ENCODE measurements at places on chromosomes 6 and 20.

DNA sequence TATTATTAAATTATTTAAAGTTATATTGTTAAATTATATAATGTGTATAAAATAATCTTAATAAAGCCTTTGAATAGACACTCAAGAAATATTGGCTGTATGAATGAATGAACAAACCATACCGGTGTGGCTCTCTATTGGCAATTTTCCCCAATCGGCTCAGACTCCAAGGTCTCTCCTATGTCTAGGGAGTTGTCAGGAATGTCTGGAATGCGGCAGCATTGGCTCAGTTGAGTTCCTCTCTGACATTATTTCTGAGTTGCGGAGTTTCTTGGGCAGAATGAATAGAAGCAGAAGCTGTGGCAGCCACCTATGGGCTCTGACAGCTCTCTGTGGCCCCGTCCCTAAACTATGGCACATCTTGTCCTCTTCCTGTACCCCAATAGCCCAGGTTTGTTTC is 111.0 kb downstream of the SOBP start:
- no peak for DNase-seq

- no peak for DNase-seq
These were observed 35.9 kb upstream of the MYB start for GRCh38 chr6:135145063-135145800.

DNA sequence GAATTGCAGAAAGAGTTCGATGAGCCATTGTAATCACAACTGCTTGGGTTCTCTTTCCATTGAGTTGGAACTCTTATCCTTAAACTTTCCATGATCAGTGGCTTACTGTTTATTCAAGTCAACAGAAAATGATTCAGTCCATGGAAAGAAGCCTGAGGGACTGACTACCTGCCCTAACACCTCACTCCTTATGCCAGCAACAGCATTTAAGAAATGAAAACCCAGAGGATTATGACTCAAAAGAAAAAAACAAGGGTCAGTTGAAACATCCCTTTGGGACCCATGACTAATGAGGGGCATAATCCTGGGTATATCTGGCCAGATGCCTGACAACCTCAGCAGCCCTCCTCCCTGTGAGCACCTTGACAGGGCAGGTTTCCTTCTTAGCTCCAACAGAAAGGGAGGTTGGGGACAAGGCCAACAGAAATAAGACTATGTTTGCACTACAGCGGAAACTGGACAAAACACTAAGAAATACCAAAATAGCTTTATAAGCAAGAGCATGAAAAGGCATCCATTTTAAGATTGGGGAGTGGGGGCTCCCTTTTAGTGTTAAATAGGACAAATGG is 106.7 kb downstream of the MAP3K5 start:
- DNase-seq = no peak

DNA sequence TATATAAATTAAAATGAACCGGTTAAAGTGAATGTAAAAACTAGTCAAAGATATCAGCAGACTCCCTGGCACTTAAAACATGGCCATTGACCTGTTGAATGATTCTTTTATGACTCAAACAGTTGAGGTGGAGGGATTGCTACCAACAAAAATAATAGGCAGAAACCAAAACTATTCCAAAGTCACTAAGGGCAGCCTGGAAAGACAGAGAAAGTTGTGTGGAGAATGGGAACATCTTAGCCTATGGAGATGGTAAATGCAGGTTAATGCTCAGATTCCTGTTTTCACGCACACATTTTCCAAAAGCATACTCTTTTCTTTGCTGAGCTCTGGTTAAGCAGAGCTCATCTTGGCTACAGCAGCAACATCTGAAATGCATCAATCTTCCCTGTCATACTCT is 553.5 kb downstream of the HACE1 start:
- no peak for DNase-seq

GRCh38 chr6:162488444-162488843 is 239.1 kb downstream of the PRKN start:
- DNase-seq = no peak

DNA sequence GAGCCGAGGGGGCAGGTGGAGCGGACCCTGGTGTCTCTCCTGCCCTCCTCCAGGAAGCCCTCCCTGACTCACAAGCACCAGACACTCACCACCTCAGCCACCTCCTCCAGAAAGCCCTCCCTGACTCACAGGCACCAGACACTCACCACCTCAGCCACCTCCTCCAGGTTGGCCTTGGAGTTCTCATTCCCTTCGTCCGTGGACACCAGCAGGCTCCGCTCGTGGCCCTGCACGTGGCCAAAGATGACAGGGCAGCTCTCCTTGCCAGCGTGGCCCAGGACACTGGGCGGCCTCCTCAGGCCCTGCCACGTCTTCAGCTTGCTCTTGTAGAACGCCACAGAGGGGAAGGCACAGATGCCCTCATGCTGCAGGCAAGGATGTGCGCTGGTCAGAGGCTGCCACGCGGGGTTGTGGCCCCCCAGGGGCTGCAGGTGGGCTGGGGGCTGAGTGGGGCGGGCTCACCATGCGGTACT is 6.4 kb downstream of the FNDC11 start:
- no peak for DNase-seq

DNA sequence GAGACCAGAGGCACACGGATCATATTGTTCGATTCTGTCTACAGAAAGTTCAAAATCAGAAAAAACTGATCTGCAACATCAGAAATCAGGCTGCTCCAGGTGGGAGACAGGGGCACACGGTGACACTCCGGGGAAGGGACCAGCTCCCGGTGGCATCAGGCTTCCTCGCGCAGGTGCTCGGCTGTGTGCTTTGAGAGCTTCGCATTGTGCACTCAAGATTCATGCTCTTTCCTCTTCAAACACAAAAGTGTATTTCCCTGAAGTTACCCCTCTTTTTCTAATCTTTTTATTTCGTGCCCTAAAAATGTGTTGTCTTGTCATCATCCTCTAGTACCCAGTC is 108.1 kb downstream of the DLL1 start:
- DNase-seq = no peak

- DNase-seq = no peak
These were observed 3.1 kb upstream of the MYL9 start for GRCh38 chr20:36538026-36538722.

DNA sequence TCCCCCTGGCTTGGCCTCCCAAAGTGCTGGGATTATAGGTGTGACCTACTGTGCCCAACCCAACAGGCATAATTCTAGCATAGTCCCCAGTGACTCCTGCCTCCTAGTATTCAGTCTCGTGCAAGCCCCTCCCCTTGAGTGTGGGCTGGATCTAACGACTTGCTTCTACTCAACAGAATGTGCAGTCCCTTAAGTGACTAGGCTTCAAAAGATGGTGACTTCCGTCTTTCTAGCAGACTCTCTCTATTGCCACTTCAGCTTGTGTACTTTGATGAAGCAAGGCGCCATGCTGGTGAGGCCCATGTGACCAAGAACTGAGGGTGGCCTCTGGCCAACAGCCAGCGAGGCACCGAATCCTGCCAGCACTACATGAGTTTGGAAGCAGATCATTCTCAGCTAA is 109.6 kb upstream of the TRAF3IP2 start:
- DNase-seq = peak; percentile 23

GRCh38 chr6:42781796-42782688 is at the start of gene BICRAL:
BICRAL (plus strand) TSS chr6:42782052; CDS start chr6:42822023, 39,971 bp downstream.
- DNase-seq = peak; percentile 79

GRCh38 chr20:10255846-10256245 is 37.2 kb downstream of the SNAP25 start:
- DNase-seq = no peak

DNA sequence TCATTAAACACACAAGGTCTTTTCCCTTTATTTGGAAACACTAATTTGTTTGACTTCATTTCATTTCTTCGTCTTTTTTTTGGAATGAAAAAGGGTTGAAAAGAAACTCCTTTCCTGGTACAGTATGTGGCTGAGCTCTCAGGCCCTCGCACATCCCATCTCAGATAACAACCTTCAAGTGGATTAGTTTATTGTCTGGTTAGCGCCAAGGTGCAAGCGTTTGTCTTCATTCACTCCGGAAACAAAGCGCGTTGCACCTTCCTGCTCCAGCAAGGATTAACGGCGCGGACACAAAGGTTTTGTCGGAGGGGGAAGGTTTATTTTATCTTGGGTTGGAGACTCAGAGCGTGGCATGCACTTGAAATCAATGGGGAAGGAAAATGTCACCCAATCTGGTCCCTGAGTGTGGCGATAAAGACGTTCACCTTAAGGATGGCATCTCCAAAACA is 5.3 kb upstream of the NKX2-2 start:
- DNase-seq = no peak

- no peak for DNase-seq
These were observed 27.4 kb upstream of the PXDC1 start for GRCh38 chr6:3778701-3779573.

GRCh38 chr20:41027366-41027765 is 1.3 kb upstream of the TOP1 start:
- DNase-seq = no peak

DNA sequence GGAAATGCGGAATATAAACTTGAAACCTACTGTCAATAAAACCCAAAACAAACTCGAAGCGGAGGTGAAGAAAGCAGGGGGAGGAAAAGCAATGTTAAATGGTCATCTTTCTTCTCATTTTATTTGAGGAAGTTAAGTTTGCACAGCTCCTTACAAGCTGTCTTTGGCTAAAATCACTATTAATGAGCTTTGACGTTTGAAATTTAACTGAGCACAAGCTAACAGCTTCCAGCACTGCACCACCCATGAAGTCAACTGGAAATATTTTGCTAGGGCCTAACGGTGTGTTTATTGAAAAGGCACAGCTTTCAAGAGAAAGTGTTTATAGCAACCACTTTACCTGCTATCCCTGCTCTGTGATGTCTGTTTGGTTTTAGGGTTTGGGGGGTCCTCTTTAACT is 103.8 kb downstream of the PKHD1 start:
- no peak for DNase-seq

- DNase-seq = no peak
These were observed 262.7 kb downstream of the PREX1 start for GRCh38 chr20:48564982-48565539.
